ENCODE measurements at places on chromosomes 1 and 21.

DNA sequence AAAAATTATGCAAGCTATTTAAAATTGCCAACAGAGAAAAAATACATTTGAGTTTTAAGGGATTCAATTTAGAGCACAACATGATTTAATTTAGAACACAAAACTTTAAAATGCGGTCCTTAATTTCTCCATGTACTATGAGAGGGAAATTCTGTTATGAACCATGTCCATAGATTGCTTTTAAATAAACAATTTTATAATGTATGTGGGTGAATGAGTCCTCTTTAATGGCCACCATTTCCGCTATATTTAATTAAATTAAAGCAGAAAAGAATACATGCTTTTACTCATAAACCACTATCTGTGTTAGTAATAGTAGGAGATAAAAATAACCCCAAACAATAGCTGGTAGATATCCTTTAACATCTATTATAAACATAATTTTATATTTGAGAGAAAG lies 914.6 kb downstream of the LTN1 start:
- DNase-seq = no peak

DNA sequence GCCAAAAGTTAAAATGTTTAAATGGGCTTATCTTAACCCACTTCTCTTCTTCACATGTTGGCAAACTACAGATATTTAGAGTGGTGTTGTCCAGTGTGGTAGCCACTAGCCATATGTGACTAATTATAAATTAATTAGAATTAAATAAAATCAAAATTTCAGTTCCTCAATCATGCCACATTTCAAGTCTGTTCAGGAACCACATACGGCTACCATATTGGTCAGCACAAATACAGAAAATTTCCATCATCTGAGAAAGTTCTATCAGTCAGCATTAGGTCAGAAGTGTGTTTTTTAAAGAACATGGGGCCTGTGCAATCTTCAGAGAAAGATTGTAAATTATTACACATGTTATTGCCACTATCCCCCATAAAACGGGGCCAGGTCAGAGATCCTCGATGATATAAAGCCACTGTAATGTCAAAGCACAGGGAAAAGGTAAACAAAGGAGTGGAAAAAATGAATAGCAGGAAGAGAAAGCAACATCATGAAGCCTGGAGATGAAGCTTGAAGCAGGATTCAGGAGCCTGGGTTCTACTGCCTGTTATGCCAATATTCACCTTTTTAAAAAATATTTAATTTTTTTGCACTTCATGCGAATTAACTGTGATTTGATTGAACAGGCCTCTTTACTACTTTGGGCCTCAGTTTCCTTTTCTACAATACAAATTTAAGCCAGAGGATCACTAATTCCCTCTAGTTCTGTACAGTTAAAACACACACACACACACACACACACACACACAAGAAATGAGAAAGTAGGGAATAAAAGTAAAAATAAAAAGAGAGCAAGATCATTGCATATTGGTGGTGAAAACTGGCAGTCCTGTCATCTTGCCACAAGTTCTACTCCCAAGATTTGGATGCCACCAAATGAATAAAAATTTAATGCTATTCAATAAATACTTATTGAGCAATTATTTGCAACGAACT lies 2.3 kb downstream of the RSBN1 start:
- DNase-seq = no peak

GRCh38 chr1:237226177-237226944 lies 184.4 kb downstream of the RYR2 start:
- no peak for DNase-seq

GRCh38 chr1:65904681-65905083 lies 112.0 kb downstream of the PDE4B start:
- DNase-seq = no peak

DNA sequence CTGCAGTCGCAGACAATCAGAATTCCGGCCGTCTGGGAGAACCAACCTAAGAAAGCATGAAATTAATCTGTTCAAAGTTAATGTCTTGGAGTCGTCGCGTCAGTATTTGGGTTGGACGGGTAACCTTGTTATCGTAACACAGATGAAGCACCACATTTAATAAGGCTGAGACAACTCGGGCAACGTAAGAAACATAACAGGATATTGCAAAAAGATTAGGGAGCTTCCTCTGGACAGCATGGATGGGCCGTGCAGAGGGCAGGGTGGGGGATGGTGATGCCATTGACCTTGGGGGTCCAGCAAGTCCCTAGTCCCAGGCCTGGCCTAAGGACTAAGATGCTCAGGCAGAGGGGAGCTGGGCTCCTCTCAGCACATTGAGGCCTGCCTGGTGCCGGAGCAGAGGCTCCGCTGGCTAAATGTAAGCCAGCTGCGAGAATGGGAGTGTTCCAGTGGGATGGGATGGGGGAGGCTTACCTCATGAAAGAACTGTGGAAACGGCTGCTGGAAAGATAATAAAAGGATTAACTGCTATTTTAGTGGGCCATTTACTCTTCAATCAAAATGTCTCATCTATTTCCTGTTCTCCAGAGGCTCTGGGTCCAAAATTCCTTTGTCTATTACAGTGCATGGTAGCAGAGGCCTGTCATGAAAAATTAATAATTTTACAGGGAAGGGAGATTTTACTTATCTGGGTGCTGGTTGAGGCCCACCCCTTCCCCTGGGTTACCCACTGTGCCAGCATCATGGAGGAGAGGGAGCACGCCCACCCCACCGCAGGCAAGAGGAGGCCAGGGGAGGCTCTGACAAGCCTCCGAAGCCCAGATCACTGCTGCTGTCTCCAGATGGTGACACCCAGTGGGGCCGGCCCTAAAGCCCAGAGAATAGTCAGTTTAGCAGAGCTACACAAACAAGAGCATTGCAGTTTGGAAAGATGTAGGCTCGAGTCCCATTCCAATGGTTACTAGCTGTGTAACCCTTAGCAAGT lies 131.6 kb downstream of the DMRTB1 start:
- DNase-seq = no peak

DNA sequence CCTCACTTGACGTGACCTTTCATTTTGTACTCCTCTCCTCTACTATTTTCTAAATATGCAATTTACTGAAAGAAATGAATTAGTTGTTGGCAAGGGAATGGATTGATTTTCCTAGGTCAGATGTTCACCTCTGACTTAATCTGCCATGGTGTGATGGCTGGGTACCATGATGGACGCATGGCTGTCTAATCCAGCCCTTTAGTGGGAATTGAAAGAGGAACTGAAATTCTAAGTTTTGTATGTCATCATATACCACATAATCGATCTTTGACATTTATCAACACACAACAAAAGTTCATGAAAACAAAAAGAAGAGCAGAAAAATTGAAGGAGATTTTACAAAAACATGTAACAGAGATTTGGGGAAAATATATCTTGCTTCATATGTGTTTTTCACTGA lies 331.3 kb upstream of the SNX7 start:
- DNase-seq = no peak

- no peak for DNase-seq
Measured at GRCh38 chr1:24586970-24587820, 31.3 kb downstream of the NCMAP start.

GRCh38 chr1:36232212-36233095 lies 8.2 kb downstream of the THRAP3 start:
- DNase-seq = no peak

DNA sequence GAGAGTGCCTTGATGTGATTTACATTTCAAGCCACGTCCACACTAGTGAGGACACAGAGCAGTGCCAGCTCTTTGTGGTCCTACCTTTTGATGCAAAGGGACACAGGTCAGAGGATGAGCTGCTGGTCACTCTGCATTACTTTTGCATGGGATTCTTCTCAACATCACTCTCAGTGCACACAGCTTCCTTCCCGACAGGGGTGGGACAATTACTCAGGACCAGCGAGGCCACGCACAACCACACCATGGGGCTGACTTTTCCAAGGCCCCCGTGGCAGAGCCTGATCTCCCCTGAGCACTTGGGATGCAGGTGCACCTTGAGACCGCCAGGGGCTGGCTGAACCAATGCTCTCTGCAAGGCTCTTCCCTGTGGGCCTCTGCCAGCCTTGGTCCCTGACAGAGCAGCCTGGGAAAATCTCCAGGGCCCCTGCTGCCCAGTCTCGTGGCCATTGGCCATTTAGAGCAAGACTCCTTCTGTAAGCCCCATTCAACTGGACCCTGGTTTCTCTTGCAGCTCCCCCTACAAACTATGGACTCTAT lies 13.2 kb upstream of the PRAMEF12 start:
- no peak for DNase-seq

GRCh38 chr1:235246022-235246948 lies 81.7 kb downstream of the ARID4B start:
- no peak for DNase-seq

GRCh38 chr1:70675737-70676156 lies 264.7 kb downstream of the CTH start:
- DNase-seq = no peak

DNA sequence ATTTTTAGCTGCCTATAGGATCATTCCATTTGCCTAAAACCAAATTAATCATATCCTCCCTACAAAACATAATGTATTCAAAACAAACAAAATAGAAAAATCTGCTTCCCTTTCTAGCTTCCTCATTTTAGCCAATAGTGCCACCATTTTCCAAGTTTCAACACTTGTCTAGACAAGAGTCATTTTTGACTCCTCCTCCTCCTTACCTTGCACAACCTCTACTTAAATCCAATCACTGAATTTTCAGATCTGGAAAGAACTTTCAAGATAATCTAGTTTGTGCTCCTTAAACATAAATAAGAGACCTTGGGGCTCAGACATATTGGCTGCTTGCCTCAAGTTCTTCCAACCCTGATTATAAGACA lies 7.4 kb downstream of the STX6 start:
- DNase-seq = no peak

- no peak for DNase-seq
Measured at GRCh38 chr1:220702733-220703270, 12.6 kb downstream of the C1orf115 start.

- no peak for DNase-seq
Measured at GRCh38 chr1:118304722-118305359, 119.8 kb upstream of the SPAG17 start.

DNA sequence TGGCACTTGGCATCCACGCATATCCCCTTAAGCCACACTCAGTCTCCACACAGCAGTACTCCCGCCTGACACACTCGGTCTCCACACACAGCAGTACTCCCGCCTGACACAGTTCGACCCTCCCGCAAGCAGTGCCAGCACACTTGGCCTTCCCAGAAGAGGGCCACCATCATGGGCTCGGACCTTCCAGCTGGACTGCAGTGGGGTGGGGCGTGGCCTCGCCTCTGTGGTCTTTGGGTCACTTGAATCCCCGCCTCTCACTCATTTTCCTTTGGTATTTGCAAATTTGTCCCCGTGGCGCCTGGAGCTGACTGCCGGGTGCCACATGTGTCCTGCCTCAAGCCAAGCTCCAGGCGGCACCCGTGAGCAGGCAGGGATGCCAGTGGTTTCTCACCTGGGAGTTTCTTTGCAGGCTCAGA lies 63.7 kb downstream of the FAAP20 start:
- DNase-seq = no peak

- no peak for DNase-seq
Measured at GRCh38 chr1:14955976-14956375, 197.6 kb upstream of the TMEM51 start.

DNA sequence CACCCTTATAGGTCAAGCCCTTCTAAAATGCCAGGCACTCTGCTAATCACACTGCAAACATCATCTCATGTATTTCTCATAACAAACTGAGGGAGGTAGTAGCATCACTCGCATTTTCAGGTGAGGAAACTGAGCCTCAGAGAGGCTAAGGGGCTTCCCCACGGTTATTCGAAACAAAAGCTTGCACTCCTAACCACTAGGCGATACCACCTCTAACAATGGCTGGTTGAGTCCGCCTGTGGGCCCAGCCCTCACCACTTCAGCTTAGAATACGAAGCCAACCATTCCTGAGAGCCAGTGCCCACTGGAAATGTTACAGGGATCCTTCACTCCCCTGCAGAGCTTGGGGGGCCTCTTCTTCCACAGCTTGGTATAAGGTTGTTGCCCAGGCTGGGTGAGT lies 65.3 kb upstream of the TENT5C start:
- DNase-seq = no peak

GRCh38 chr1:175015243-175015642 lies 8.0 kb downstream of the MRPS14 start:
- DNase-seq = no peak

DNA sequence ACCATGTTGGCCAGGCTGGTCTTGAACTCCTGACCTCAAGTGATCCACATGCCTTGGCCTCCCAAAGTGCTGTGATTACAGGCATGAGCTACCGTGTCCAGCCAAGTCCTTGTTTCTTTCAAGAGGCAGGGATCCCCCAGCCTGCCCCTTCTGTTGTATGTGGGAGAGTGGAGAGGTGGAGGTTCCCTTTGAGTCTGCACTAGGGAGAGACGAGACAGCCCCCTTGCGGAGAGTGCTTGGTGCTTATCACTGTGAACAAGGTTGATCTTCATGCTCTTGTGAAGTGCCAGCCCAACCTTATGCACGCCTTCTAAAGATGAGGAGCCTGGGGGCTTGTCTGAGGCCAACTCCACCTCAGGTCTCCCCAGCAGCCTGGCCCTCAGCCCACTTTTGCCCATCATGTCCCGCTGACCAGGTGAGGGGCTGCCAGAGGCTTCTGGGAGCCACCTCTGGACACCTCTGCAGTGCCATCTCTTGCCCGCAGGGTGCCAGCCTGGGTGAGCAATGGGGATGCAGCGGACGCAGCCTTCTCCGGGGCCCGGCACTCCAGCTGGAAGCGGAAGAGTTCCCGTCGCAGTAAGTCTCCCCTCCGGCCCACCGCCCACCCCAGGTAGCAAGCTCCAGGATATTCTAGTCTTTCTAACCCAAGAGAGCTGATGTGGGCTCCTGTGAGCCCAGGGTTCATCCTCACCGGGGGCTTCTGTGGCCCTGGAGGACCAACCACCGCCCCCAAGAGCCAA lies 62.3 kb downstream of the ARHGEF10L start:
- no peak for DNase-seq

DNA sequence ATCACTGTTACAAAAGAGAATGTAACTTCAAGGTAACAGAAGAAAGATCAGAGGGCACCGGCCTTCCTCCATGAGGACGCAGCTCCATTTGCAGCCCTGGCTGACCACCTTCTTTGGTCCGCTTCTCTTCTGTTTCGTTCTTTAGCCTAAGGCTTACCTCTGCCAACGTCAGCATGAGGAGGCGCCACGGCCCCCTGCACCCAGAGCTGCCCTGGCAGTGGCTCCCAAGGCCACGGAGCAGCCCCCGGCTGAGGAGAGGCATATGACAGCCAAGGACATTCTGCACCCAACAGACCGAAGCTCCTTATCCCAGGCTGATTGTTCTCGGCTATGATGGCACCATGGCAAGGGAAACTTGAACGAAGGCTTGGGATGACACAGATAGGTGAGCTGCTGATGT lies 250.3 kb downstream of the TOMM20 start:
- no peak for DNase-seq

GRCh38 chr1:178434899-178435435 lies 61.8 kb downstream of the CLEC20A start:
- DNase-seq = no peak

- DNase-seq = no peak
Measured at GRCh38 chr1:229620876-229621275, 5.0 kb downstream of the TAF5L start.

GRCh38 chr1:162983671-162984425 lies 85.3 kb upstream of the RGS4 start:
- DNase-seq = no peak

DNA sequence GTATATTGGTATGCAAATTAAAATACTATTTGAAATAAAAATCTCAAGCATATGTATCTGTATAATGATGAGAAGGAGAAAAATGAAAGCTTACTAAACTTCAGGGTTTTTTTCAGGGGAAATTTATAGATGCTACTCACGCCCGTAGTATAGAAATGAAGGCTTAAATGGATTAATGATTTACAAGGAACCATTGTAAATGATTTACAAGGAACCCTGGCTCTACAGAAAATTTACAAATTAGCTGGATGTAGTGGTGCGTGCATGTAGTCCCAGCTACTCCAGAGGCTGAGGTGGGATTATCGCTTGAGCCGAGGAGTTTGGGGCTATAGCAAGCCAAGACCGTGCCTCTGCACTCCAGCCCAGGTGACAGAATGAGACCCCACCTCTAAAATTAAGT lies 150.5 kb downstream of the PCBP3 start:
- no peak for DNase-seq
